Non-pigmented ciliary epithelial cell (primary cell): ENCODE measurements at places on chromosomes 6 and 20.
A peak's percentile ranks its signal among the peaks of the same experiment; 100 is the strongest.

DNA sequence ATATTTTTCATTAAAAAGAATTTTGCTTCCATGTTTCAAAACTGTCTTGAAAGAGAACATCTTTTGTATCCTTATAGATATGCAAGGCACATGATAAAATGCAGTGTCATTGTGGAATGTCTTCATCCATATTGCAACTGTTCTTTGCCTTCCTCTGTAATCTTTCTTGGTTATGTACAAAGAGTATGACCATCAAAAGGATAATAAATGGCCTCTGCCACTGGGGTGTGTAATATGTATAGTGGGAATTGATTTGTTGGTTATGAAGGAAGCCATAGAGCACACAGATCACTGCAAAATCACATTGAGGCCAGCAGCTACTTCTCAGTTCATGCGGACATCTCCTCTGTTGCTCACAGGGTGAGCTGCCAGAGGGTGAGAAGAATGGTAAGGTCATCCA is 703.5 kb downstream of the TFAP2A start:
- DNase-seq: no peak

- DNase-seq: no peak
These were observed 19.1 kb upstream of the TFB1M start for GRCh38 chr6:155333414-155333813.

GRCh38 chr20:62692176-62692575 is 16.5 kb upstream of the NTSR1 start:
- no peak for DNase-seq

- no peak for DNase-seq
These were observed 80.2 kb downstream of the PLCB1 start for GRCh38 chr20:8212286-8212685.

DNA sequence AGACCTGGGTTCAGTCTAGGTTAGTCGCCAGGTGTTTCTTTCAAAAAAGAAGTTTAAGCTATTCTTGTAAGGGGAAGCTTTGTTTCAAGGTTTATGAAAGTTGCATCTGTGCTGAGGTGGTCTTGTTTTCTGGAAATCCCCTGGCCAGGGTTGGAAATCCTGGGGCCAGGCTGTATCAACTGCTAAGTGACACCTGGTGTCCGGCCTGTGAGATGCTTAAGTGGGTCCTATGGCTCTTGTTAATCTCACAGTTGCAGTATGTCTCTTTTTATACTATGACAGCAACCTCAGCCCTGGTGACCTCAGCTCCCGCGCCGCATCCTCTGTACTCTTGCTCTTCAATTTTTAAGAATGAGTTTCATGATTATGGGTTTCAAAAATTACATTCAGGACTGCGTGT is 72.0 kb downstream of the CHMP4B start:
- DNase-seq: no peak

GRCh38 chr6:113824411-113824810 is 32.7 kb upstream of the MARCKS start:
- DNase-seq: no peak

GRCh38 chr20:2135013-2135412 is 33.4 kb downstream of the STK35 start:
- DNase-seq: no peak

GRCh38 chr20:15380770-15381169 is 1043.4 kb upstream of the FLRT3 start:
- no peak for DNase-seq

GRCh38 chr6:130943738-130944137 is 116.5 kb downstream of the SMLR1 start:
- no peak for DNase-seq

- no peak for DNase-seq
These were observed 135.5 kb downstream of the WDR27 start for GRCh38 chr6:169566319-169566718.

- no peak for DNase-seq
These were observed 279.6 kb downstream of the NRN1 start for GRCh38 chr6:5726976-5727718.

GRCh38 chr20:16265334-16265733 is 307.9 kb downstream of the KIF16B start:
- no peak for DNase-seq

GRCh38 chr20:50735813-50736212 is 4.4 kb downstream of the PARD6B start:
- DNase-seq: no peak

DNA sequence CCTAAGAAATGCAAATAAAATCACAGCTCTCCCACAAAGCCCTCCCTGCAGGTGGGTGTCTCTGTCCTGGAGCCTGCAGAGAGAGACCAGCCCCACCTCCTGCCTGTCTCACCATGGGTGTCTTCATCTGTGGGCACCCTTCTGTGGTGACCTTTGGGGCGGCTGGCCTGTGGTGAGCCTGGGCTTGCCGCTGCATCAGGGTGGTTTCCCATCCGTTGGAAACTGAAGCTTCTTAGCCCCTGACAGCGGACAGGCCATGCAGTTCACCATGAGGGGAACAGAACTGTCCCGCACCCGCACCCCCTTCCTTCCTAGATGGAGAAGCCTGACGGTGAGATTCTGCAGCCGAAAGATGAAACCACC is 42.3 kb upstream of the FRMD1 start:
- no peak for DNase-seq

GRCh38 chr6:117677553-117678141 is 2.4 kb downstream of the NUS1 start:
- peak; percentile 9 for DNase-seq

GRCh38 chr6:96478695-96479094 is 42.9 kb upstream of the UFL1 start:
- DNase-seq: no peak

DNA sequence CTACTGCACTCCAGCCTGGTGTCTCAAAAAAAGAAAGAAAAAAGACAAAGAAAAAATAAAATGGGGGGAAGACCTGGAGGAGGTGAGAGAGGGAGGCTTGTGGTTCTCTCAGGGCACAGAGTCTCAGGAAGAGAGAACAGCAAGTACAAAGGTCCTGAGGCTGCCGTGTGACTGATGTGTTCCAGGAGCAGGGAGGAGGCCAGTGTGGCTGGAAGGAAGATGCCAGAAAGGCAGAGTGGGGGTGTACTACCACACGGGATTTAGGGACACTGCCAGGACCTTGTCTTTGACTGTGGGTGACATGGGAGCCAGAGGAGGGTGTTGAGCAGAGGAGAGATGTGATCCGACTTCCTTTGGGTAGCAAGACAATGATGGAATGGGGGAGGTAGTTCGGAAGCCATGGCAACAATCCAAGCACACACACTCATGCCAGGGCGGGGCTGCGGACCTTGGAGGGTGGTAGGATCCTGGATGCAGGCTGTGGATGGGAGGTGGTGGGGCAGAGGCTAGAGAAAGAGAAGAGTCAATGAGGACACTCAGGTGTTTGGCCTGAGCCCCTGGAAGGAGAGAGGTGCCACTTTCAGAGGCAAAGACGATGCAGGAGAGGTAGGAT is 136.4 kb upstream of the PTPN1 start:
- DNase-seq: no peak
